ENCODE measurements at places on chromosomes 1 and 21.

- no peak for DNase-seq
These were observed 57.1 kb downstream of the FAAP20 start for GRCh38 chr1:2137257-2138121.

DNA sequence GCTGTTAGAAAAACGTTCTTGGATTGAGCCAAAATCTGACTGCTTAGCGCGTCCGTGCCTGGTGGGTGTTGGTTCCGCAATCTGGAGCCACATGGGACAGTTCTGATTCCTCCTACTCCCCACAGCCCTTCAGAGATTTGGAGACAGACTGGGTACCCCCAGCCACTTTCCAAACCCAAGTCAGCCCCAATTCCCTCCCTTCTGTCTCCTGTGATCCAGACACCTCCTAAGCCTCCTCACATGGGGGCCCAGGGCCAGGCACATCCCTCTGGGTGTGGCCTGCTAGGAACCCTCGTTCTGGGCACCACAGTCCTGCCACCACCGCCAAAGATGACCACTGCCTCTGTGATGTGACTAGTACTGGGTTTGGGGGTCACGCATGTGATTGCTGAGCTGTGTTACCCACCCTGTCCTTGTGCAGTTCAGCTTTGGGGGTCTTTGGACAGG is 4.8 kb downstream of the PLA2G5 start:
- DNase-seq = no peak

- DNase-seq = no peak
These were observed 32.3 kb downstream of the ACBD6 start for GRCh38 chr1:180470031-180470430.

DNA sequence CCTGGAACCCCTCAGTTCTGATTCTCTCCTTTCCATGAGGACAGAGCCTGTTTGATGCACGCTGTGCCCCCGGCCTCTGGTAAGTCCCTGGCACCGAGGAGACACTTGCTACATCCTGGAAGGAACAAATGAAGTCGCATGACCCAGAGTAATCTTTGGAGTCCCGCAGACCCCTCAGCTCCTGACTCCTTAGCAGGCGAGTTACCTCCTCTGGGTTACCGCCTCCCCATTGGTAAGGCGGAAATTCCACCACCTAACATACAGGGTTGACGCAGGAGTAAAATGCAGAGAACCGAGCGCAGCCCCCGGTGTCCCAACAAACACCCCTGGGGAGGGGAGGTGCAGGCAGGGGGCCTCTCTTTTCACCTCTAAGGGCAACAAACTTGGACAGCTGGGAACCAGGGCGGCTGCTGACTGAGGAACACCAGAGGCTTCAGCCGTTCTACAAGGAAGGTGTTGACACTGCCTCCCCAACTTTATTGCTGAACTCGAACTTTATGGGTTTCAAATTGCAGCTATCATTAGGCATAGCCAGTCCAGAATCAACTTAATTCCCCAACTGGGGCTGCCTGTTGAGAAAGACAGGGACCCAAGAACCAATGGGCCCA is 115.3 kb upstream of the IFFO2 start:
- DNase-seq = no peak

GRCh38 chr1:222794656-222795474 is 20.0 kb upstream of the DISP1 start:
- DNase-seq = no peak

GRCh38 chr1:178692564-178693327 is 32.3 kb upstream of the RALGPS2 start:
- no peak for DNase-seq

- DNase-seq = no peak
These were observed 91.3 kb upstream of the HNRNPU start for GRCh38 chr1:244955661-244956060.

DNA sequence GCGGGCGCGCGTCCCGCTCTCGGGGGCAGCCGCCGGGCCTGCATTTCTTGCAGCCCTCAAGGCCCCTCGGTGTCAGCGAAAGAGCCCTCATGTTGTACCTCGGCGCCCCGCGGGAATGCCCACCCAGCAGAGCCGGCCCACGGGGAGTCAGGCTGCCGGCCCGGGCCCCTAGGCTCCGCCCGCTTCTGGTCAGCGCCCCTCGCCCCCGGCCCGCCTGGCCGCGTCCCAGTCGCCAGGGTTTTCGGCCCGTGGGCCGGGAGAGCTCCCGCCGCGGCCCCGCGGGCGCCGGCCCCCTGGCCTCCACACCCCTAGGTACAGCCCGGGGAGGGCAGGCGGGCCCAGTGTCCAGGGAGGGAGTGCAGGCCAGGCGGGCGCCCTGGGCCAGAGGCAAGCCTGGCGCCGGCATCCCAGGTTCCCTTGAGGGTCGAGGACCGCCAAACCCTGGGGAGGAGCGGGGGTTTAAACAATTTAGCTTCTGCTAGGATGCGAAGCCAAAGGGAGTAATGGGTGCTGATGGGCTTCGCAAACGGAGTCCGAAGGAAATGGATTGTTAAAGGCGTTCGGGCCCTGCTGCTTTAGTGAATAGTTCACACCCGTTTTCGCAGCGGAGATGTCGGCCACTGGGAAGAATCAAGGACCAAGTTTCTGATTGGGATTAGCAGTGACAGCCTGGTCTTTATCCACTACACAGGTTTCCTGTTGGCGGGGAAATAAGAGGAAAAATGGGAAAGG is 486 bp upstream of the KCNA3 start:
- no peak for DNase-seq

DNA sequence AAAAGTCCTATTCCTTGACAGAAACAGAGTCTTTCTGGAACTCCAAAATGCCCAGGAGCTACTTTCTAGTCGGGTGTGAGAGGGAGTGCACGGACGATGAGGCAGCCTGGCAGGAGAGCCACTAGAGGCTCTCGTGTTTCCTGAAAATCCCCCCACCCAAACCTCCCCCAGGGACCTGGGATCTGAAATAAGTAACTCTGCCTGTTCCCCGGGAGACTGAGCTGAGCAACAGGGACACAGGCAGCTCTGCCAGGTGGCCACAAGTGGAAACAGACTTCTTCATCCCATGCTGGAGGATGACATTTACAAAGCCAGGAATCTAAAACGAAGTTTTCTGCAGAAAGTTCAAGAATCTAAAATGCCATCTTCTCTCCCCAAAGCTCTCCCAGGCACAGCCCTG is 77.1 kb downstream of the ITPKB start:
- DNase-seq = no peak

GRCh38 chr1:41735631-41736260 is 183.0 kb downstream of the HIVEP3 start:
- no peak for DNase-seq

GRCh38 chr1:76291191-76291590 is 216.6 kb downstream of the ST6GALNAC3 start:
- no peak for DNase-seq

DNA sequence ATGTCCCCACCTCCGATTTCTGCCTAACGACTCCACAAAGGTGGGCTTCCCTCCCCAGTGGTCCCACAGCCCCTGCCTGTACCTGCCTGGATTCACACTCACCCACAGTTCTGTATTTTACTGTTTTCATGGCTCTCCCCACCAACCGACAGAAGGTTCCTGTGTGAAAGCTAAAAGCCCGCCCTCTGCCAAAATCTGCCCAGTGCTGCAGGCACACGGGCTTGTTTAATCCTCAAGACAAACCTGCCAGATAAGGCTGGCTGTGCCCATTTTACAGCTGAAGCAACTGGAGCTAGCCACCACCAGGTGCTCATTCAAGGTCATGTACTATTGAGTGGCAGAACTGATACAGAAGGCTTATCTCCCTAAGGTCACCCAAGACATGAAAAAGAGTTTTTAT is 114.5 kb downstream of the HIVEP3 start:
- DNase-seq = no peak

DNA sequence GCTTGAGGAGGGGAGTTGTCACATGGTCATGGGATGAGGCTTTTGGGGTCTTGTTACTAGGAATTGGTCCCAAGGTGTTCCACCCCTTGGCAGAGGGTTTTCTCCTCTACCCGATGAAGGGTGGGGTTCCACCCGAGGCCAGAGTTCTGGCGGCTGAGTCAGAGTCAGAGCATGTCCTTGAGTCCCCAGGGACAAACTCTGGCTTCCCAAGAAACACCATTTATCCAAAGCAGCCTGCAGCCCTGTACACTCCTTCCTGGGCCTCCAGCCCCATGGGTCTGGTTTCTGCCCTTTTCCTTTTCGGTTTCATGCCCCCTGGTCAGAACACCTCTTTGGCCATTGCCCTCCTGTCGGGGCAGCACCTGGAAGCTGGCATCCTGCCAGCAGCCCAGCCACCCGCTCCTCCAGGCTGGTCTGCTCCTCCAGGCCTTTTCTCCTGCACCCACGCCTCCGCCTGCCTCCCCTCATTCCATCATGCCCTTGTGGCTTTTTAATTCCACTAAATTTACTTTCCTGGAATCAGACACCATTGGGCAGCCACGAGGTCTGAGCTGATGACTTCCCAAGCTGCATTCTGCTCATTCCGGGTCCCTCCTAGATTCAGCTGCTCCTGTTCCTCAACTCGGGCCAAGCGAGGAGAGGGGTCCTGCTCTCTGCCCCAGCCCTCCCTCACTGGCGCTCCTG is 301.7 kb upstream of the VAMP3 start:
- no peak for DNase-seq

GRCh38 chr1:212608959-212609700 is 569 bp downstream of the ATF3 start:
- DNase-seq = no peak

DNA sequence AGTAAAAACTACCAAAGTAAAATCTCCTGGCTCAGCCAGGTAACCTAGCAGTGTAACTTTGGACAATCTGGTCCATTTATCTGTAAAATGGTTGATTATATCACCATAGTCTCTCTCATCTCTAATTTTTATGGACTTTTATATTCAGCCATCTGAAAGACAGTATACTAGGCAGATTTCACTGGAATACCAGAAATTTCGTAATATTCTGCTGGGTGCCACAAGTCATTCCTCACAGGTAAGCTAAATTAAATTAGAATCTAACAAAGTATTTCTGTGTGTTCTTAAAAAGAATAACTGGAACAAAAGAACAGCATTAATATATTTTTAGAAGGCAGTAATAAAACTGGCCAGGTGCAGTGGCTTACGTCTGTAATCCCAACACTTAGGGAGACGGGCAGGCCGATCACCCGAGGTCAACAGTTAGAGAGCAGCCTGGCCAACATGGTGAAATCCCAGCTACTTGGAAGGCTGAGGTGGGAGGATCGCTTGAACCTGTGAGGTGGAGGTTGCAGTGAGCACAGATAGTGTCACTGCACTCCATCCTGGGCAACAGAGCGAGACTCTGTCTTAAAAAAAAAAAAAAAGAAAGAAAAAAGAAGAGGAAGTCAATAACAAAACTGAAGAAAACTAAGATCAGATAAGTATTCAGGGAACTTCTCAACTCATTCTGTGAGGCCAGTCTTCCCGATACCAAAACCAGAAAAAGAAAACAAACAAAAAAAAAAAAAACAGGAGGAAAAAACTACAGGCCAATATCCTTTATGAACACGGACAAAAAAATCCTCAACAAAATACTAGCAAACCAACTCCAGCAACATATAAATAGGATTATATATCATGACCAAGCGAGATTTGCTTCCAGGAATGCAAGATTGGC is 35.9 kb downstream of the PIK3R3 start:
- DNase-seq = no peak

- DNase-seq = no peak
These were observed 28.7 kb downstream of the NPHS2 start for GRCh38 chr1:179547021-179547535.

- DNase-seq = no peak
These were observed 53.1 kb downstream of the NAV1 start for GRCh38 chr1:201591981-201592380.

DNA sequence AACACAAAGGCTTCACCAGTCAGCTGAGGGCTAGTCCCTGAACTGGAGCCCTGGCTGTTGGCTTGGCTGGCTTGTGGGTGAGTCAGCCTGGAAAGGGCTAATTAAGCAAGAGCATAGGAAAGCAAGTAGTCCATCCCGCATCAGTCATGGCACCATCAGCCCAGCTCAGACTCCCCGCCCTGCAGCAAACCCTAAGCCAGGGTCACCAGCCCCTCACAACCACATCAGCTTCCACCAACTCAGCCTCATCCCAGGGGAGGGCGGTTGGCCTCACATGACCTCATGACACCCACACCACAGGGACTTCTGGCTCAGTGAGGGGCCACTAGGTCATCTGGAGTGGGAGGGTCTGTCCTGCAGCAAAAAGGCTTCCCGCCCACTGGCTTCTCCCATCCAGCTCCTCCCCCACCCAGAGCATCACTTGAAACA is 7.0 kb upstream of the SPATC1L start:
- DNase-seq = peak; percentile 52

- no peak for DNase-seq
These were observed 311.2 kb downstream of the VAV3 start for GRCh38 chr1:107653765-107654164.

DNA sequence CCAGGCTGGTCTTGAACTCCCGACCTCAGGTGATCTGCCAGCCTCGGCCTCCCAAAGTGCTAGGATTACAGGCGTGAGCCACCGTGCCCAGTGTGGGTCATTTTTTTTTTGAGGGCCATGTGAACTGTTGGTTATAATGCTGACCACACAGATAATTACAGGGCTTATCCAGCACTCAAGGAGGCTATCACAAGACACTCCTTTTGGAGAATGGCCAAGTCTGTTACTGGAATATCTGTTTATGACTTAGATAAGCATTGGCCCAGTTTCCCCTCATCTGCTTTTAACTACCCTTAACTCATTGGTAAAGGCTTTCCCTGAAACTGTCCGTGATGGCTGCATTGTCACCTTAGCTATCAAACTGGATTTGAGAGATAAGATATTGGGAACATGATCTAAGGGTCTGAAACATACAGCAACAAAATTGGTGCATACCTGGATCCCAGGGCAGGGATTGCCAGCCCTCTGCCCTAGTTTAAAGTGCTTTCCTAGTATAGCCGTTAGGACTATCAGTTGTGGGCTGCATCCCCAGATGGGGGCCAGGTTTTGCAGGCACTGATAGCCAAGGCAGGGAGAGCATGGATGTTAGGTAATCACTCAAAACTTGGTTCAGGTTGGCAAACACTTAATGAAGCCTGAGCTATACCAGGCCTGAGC is 15.6 kb downstream of the SZT2 start:
- DNase-seq = no peak

GRCh38 chr1:67811781-67812180 is 21.5 kb downstream of the GNG12 start:
- DNase-seq = no peak

DNA sequence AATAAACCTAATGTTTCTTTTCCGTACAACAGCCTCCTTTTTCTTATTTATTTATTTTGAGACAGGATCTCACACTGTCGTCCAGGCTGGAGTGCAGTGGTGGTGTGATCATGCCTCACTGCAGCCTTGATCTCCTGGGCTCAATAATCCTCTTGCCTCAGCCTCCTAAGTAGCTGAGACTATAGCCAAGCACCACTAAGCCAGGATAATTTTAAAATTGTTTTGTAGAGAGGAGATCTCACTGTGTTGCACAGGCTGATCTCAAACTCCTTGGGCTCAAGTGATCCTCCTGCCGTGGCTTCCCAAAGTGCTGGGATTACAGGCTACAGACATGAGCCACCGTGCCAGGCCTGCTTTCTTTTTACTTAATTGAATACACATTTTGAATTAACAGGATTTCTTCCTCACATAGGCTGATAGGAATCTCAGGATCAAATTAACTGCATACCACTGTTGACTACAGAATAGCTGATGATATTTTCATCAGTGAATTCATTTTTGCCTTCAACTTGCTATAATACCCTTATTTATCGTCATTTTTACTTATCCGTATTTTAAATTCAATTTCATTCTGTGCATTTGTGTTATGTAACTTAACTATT is 2010.5 kb downstream of the NCAM2 start:
- DNase-seq = no peak

All from kidney capillary endothelial cell (primary cell).